ENCODE measurements at places on chromosomes 3 and 15.

DNA sequence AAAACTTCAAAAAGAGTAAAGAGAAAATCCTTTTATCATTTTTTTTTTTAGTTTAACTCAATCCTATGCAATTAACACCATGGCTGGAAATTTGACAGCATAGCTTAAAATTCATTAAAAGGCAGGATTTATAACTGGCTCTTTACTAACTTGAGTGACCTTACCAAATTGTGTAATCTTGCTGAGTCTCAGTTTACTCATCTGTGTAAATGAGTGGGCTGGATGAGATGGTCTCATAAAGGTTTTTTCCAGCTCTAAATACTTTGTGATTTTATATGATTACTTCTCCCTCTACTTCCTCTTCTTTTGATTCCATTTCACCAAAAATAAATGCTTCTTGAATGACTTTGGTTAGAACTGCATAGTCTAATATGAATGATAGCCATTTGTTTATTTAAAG lies 234.9 kb upstream of the SATB1 start:
- no peak for DNase-seq

- peak; percentile 62 for DNase-seq
These were observed 18.3 kb downstream of the FGF7 start for GRCh38 chr15:49441356-49441755.

DNA sequence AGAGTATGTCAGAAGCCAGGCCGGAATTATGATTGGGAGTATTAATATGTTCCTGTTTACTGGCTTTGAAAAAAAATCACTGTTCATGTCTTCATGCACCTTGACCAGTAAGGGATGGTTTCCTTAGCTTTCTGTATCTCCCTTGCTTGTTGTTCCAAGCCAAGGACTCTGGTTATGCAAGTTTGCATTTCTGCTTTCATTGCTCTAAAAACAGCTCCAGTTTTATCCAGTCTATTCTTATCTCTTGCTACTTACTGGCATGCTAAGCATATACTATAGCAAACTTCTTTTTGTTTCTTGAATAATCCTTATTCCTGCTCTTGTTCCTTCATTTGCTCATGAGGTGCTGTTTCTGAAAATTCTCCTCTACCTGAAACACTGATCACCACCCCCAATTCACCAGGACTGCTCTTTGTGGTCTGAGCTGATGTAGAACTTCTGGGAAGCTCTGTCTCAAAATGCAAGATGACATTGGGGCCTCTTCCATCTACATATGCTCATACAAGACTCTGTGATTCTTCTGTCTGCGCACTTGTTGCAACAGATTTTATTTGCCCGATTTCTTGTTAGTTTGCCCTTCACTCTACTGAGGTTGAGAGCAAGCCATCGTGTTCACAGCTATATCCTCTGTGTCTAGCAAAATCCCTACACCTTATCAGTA lies 173.0 kb downstream of the EBLN2 start:
- no peak for DNase-seq

- no peak for DNase-seq
These were observed 77.5 kb downstream of the RPL22L1 start for GRCh38 chr3:170792471-170792870.

DNA sequence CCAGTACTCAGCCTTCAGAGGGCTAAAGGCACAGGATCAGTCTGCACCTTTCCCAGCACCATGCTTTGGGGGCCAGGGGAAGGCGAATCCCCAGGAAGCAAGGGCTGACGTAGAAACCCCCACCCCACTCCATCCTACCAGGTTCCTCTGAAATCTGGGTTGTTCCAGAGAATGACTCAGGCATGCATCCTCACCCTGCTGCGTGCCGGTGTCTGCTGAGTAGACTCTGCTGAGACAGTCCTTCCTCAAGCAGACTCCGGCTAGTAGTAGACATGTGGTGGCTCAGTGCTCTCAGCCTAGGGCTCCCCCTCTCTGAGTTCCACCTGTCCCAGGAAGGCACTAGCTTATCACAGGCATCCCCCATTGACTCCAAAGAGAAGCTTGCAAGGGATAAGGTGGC lies 9.0 kb downstream of the TMEM43 start:
- no peak for DNase-seq

DNA sequence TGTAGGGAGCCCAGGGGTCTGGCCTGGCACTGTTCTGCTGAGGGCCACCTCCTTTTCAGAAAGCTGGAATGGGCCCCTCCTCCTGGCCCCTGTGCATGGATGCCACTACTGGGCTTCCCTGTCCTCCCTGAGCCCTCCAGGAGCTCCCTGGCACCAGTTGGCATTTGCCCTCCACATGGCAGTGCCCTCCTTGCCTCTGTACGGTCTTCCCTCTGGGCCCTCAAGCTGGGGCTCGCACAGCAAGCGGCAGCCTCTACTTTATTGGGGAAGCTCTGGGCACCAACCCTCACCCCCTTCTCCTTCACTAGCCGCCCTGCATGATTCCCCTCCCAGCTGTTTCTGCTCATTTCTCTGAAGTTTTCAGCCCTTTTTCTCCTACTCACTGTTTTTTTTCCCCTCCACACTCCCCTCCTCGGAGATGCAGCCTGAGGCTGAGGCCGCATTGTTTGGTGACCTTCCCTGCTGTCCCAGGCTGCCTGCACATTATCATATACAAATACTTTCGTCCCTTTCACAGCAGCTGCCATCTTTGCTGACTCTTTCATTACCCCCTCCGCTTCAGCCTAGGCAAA lies 127.3 kb downstream of the EEFSEC start:
- no peak for DNase-seq

- DNase-seq = peak; percentile 92
These were observed 144.0 kb downstream of the GREM1 start for GRCh38 chr15:32861761-32862160.

DNA sequence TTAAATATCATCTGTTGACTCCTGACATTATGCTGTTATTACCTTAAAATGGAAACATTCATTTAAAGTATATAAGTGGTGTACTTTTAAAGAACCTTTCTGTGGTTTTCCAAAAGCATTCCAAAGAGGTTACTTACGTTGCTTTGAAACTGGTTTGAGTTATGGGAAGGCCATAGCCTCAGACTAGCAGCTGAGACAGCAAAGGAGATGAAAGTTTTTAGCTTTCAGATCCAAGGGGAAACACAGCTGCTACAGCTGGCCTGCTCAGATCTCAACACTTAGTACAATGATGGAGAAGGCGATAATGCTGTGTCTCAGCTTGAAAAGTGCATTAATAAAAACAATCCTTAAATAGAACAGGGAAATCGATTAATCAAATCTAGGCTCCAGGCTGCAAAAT lies 921.1 kb downstream of the ROBO1 start:
- DNase-seq = peak; percentile 70

GRCh38 chr3:12503126-12503957 lies 19.1 kb downstream of the TSEN2 start:
- DNase-seq = no peak

DNA sequence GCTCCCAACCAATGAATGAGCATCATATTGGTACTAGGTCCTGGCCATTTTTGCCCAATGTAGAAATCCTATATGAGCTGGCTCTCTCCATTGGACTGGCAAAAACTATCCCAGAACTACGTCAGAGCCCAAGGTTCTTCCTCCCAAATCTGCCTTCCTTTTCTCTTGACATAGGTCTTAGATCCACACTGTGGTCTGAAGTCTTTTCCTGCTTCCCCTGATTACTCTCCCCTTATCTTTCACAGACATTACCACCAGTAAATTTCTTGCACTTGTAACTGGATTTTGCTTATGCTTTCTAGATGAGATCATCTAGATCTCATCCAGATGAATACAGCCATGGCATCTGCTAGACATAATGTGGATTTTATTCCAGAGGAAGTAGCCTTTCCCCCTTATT lies 141.2 kb upstream of the GADL1 start:
- DNase-seq = no peak

- peak; percentile 94 for DNase-seq
These were observed 691.5 kb upstream of the ARPP21 start for GRCh38 chr3:34947834-34948233.

DNA sequence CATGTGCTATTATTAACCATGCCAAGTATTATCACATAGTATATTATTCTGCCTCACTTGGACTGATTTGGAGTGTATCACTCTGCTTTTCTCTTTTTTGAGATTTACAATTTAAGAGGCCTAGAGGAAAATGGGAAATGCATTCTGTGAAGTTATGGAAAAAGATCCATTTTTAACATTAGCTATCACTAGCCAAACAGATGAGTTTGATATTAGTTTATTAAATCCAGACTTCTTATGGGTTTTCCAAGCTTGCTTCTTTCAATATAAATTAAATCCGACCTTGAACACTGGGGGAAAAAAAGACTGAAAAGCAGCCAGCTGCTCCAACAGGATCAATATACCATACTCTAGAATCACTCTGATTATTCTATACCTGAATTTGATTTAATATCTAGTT lies 30.1 kb upstream of the PLOD2 start:
- no peak for DNase-seq

DNA sequence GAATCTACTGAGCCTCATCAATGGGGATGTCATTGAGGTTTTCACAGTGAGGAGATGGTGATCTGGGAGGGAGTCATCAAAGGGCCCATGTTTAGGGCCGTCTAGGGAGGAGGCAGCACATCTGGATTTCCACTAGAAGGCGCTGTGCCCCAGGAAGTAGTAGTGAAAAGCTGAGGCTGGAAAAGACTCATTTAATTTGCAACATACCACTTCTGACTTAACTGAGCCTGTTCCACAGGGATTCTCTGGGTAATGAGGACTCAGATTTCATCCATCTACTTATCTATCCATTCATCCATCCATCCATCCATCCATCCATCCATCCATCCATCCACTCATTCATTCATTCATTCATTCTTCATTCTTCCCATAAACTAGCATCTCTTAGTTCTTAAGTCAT lies 17.4 kb upstream of the SHF start:
- peak; percentile 64 for DNase-seq

DNA sequence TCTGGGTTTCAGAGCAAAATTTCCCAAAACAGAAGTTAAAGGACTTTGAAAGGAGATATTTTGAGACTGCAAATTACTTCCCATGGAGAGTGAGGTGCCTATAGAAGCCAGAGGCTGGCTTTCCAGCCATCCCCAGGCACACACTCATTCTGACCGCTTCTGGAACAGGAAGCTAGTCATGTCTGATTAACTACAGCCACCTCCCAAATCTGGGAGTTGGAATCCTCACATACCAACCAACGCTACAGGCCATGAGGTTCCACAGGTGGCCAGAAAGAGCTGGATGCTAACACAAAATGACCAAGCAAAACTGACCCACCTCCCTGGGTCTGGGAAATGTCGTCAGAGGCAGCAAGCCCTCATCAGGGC lies 87.2 kb downstream of the SNRK start:
- DNase-seq = peak; percentile 26

DNA sequence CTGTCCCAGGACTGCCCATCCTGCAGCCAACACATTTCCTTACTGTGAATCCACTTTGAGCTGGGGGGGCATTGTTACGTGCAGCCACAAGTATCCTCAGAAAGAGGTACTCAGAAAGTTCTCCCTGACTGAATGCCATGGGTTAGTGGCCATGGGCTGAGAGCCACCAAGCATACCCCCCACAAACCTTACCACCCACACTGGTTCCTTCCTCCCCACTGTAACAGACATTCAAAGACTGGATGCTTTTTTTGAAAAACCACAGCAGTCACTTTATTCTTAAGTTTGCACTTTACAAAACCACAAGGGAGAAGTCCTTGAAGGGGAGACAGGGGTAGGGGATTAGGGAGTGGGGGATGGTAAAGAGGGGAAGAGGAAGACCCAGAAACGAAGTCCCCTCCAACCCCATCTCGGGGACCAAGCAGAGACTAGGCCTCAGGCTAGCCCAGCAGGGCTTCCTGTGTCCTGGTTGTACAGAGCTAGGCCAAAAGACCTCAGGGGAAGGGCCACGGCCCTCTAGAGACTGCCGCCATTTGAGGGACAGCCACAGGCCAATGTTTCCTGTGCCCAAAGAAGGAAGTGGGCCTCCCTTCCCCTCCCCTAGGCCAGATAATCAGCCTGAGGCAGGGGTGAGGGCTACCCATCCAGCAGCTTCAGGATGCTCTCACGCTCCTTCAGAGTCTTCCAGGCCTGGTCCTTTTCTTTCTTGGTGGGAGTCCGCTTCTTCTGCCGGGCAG lies 10.1 kb upstream of the CAMK1 start:
- no peak for DNase-seq

GRCh38 chr15:101560722-101561583 lies 71.4 kb upstream of the PCSK6 start:
- no peak for DNase-seq

DNA sequence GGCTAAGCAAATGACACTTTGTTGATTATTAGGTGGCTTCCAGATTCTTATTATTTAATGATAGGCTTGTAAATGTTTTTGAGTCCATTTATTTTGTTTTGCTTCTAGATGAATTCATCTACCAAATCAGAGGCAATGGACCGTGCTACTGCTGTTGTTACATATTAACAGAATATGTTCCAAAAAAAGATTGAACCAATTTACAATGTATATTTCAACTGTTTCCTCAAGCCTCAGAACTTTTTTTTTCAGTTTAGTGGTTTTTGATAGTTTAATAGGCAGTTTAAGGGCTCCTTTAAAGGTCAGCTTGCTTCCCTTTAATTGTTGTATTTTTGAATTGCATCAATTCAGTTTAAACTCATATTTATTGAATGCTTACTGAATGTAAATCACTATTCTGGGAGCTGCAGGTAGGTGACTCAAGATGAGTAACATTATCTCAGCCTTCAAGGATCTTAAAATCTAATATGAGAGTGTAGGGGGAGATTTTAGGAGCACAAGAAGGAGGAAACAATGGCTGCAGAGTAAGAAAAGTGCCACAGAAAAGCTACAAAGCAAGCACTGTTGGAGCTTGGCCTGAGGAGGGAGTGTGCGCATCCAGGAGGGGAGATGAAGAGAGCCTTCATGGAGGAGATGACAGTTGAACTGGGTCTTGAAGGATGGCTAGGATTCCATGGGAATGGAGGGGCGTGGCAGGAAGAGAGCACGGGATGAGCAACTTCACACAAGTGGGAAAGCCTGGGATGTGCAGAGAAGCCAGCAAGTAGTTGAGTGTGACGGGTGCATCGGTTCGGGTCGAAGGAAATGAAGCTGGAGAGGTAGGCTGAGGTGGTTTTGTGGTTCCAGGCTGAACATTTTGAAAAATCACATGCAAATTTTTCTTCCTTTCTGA lies 14.7 kb downstream of the MAP2K1 start:
- peak; percentile 62 for DNase-seq

DNA sequence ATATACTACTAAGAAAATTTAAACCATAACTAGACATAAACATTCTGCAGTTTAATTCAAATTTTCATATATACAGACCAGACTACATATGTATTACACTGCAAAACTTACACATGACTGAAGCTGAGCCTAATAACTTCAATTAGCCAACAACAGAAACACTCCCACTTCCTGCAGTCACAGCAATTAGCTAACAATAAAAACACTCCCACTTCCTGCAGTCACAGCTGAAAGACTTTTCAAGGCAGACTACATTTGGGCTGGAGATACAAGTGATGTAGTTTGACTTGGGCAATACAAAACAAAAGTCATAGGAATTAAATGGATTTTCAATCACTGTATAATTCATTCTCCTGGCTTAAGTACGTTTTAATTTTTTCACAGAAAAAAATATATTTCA lies 10.3 kb downstream of the TM2D3 start:
- DNase-seq = no peak

- no peak for DNase-seq
These were observed 347.4 kb downstream of the SI start for GRCh38 chr3:164730815-164731360.

DNA sequence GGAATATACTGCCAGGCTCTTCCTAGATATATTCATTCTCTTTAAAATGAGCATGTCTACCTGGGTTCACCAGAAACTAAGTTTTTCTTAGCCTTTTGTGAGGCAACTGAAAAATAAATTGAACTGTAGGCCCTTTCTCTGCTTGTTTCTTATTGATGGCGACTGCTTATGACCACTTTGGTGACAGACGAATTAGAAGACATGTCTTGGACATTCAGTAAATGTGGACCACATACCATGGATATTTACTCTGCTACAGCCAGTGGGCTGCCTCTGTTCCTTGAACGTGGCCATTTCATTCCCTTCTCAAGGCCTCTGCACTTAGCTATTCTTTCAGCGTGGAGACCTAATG lies 603 bp upstream of the SELENOK start:
- peak; percentile 16 for DNase-seq
